ENCODE measurements at places on chromosomes 11 and 22. TPM values are rescaled to one million over a fixed set of nuclear protein-coding genes. Genes with fewer than 3 reads are reported as not detected.

NAP1L4 gene
- 48.1 TPM for total RNA-seq

UPK3A gene
- not detected for total RNA-seq

MLC1 gene
- 0.54 TPM for total RNA-seq

MS4A3 gene
- not detected for total RNA-seq

SLCO2B1 gene
- total RNA-seq: 0.59 TPM

IFITM10 gene
- 1.6 TPM for total RNA-seq

TREH gene
- total RNA-seq: not detected

OR8D1 gene
- not detected for total RNA-seq

CFAP300 gene
- 9.3 TPM for total RNA-seq

Measured in cardiac ventricle fibroblast (primary cell).